ENCODE measurements at places on chromosomes 7 and 10.

DNA sequence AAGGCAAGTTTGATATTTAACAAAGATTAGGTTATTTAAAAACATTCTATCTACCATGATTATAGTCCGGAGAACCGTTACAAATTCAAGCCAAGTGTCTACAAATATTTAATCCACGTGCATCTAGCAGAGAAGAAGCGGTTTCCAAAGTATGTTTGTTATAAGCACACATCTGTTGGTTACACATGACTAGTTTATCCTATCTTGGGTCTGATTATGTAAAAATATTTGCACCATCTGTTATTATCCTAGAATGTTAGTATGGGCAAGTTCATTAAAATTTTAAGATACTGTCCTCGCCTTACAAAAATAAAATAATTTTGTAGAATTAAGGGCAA, 289.2 kb upstream of the VSTM2A start:
- no peak for DNase-seq

DNA sequence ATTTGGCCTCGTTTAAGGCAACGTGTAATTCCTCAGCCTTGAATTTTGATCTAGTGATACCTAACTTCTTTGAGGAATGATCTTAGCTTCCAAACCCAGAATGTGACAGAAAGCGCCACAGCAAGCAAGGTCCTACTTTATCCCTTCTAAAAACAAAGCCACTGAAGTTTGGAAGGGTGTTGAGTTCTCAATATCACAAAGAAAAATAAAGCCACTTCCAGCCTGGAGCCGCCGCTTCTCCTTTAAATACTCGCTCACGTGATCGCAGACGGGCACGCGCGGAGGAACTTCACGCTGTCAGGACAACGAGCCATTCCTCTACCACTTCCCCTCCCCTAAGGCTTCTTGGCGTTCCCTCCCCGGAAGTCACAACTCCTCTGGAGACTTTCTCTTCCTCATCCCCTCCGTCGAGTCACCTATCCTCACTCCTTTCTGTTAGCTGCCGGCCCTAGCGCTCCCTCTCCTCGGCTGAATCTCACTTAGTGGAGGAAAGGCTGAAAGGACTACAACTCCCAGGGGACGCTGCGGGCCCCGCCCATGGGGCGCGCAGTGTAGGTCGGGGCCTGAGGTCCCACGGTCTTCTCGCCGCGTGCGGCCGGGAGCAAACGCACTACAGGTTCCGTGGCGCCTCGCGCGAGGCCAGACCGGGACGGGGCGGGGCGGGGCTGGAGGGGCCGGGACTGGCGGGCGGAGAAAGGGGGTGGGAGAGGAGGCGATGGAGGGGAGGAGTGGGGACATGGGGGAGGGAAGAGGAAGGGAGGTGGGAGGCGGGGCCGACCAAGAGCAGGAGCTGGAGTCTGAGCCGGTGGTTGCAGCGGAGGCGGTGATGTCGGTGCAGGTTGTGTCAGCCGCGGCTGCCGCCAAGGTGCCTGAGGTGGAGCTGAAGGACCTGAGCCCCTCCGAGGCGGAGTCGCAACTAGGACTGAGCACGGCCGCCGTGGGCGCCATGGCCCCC, at the start of gene AHCYL2:
TSS of gene AHCYL2 (plus strand) at position 780 of the 955 bp plus-strand sequence.
- DNase-seq = peak; percentile 96

DNA sequence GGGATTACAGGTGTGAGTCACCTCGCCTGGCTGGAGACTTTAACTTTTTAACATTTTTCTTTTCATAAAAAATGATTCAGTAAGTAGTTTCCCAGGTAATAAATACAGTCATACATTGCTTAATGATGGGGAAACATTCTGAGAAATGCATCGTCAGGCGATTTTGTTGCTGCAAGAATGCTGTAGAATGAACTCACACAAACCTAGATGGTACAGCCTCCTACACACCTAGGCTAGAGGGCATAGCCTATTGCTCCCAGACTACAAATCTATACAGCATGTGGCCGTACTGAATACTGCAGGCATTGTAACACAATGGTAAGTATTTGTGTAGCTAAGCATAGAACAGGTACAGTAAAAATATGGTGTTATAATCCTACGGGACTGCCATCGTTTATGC, 108.5 kb upstream of the SFMBT2 start:
- DNase-seq = no peak

GRCh38 chr10:49335364-49335972, 36.5 kb downstream of the C10orf71 start:
- DNase-seq = no peak

DNA sequence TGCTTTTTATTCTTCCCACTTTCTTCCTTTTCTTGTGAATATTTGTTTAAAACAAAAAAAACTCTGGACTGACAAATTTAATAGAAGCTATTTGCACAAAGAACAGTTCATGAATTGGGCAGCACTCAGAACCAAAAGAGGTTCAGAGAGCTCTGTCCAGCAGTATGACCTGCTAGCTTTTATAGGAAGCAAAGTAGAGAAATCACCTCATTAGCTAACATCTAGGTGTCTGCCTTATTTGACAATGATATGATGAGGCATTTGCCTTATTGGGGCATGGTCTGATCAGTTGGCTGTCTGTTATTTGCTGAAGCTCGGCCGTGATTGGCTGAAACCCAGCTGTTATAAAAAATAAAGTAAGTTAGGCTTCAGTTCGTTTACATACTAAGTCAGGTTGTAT, 819 bp upstream of the TRIM4 start:
- no peak for DNase-seq

- no peak for DNase-seq
These were observed 34.1 kb upstream of the SFRP5 start for GRCh38 chr10:97805949-97806348.

- DNase-seq = no peak
These were observed 23.1 kb upstream of the ITGA8 start for GRCh38 chr10:15742836-15743235.

GRCh38 chr10:34729619-34730018, 85.5 kb downstream of the PARD3 start:
- DNase-seq = no peak

- DNase-seq = no peak
These were observed 134.4 kb downstream of the ITGA8 start for GRCh38 chr10:15585303-15585715.

- DNase-seq = no peak
These were observed 537.1 kb upstream of the FOXK1 start for GRCh38 chr7:4144811-4145510.

DNA sequence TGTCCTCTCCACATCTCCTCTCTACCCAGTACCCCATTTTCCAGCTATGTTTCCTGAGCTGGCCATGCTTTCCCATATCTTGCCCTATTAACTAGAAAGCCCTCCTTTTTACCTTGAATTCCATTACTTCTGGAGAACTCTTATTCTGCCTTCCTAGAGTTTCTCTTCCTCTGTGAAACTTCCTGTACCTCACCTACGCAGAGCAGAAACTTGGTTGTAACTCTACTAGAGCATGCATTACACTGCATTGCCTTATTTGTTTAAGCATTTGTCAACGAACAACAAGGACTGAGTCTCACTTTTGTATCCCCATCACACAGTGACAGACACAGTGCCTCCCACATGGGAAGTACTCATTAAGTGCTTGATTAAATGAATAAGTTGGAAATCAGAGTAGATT, 36.4 kb downstream of the VCL start:
- no peak for DNase-seq

DNA sequence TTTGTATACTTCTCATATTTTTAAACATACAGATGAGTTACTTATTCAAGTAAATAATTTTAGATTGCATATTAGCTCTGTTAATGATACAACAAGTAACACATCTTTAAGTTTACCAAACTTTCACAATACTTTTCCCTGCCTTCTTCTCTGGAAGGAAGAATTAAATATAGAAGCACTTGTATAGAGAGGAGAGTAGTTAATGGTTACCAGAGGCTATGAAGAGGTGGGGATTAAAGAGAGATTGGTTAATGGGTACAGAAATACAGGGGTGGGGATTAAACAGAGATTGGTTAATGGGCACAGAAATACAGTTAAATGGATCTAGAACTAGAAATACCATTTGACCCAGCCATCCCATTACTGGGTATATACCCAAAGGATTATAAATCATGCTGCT, 20.0 kb upstream of the UCN3 start:
- no peak for DNase-seq

- no peak for DNase-seq
These were observed 126.4 kb downstream of the CCDC3 start for GRCh38 chr10:12875100-12875499.

GRCh38 chr10:88038268-88038667, 174.8 kb downstream of the PTEN start:
- DNase-seq = no peak

GRCh38 chr7:136015638-136016037, 38.5 kb upstream of the MTPN start:
- no peak for DNase-seq

GRCh38 chr10:79438021-79438698, 7.3 kb downstream of the ZCCHC24 start:
- no peak for DNase-seq

DNA sequence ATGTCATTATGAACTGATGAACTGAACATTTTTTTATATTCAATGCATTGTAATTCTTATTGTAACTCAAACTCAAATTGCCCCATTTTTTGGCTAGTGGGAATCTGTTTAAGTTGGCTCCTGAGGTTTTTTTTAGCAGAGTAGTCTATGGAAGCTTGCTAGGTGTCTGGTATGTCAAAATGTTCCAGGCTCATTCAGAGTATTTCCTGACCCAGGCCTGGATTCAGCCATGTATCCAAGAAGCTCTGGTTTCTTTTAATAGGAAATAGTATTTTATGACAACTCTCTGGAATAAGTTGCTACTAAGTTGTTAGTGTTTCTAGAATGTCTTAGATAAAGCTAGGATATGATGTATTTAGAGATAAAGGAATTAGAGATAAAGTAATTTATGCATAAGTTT, 288.0 kb downstream of the ARL4A start:
- DNase-seq = no peak

DNA sequence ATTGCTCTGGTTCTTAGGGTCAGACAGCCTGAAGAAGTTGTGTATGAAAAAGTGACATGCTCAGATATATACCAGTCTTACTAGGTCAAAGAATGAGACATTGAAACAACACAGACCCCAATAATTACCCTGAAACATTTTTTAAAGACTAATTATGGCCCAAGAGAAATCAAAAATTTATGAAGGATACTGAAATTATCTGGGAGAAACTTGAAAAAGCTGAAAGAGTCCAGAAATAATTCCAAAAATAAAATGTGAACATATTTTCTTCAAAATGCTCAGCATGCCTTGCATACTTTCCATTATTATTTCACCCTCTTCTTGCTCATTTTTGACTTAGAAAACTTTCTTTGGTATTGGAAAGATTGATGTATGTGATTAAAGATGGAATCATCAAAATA, 198.9 kb upstream of the CCDC6 start:
- no peak for DNase-seq

DNA sequence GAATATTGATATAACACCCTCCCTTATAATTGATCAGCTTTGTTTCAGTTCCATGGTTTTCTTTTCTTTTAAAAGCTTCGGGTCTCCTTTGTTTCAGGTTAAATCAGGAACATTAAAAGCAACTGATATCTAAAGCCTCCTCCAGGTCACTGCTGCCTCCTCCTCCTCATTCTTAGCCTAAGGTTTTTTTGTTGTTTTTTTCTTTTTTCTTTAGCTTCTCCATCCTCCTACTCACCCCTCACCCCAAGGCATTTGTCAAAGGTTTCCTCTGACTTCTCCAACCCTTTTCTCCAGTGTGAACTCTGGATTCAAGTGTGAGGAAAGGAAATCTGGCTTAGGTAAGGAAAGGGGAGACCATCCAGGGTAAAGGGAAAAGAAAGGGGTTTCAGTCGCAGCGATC, 420.2 kb upstream of the NFE2L3 start:
- no peak for DNase-seq

DNA sequence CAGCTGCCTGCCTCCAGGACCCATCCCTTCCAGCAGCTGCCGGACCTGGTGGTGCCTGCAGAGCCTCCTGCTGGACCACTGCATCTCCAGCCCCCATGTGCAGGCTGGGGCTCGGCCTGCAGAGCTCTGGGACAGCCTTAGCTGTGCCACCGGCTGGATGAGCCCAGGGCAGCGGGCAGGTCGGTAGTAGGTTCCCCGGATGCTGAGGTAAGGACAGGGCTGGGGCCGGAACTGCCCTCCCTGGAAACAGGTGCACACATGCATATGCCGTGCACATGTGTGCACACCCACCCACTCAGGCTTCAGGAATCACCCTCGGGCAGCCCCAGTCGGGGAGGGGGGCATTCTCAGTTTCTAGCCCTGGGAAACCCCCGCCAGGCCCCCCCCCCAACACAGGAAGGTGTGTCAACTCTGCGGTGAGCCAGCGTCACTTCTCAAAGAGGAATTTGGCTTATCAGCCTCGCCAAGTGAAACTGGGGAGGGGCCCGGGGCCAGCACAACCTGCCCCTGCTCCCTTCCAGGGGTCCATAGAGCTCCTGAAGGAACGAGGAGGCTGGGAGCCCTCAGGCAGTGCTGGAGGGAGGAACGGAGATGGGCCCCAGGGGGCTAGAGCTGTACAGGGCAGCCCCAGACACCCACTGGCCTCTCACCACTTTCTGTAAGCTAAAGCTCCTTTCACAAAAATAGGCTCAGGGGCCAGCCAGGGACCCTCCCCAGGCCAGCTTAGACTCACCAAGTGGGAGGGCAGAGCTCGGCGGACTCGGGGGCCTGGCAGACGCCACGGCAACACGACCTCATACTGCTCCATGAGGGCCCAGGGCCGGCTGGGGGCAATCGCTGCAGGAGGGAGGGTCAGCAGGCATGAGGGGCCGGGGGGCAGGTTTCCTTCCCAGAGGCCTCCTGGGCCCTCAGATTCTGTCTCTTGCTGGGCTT, 1.7 kb downstream of the ADAM8 start:
- DNase-seq = peak; percentile 80
